HEK293T (cell line): ENCODE measurements at places on chromosomes 4 and X.
A peak's percentile ranks its signal among the peaks of the same experiment; 100 is the strongest.

GRCh38 chr4:5206016-5206790, 154.9 kb downstream of the STK32B start:
- no peak for DNase-seq

DNA sequence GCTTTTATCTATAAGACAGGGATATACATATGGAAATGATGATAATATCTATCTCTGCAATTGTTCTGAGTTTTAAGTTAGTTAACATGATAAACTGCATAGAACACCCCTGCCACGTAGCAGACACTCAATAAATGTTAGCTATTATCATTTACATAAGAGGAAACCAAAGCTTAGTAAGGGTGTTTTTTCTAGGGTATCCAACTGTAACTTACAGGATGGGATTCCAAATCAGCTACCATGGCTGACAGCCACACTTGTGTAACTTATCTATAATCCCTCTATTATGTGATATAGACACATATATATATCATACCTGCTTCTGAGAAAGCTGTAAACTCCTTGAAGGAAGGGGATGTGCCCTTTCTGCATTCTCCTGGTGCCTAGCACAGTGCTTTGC, 1.1 kb upstream of the SPARCL1 start:
- no peak for DNase-seq

- DNase-seq = no peak
Observed at GRCh38 chr4:56619160-56619559, 61.9 kb downstream of the HOPX start.

GRCh38 chrX:46913667-46914066, 1.4 kb downstream of the JADE3 start:
- no peak for DNase-seq

DNA sequence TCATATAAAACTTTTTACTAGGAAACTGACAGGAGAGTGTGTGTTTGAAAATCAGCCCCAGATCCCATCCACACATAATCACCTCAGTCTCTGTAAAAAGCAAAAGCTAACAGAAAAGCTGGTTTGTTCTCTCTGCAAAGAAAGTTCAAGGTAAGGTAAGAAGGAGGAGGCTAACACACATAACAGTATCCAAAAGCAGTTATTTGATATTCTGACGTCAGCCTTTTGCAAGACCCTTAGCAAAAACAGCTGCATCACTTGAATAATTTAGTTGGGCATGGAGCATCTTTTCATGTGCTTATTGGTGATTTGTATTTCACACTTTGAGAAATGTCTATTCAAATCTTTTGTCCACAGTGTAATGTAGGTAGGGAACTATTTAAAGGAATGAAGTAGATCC, 5.5 kb downstream of the TCEAL9 start:
- no peak for DNase-seq

GRCh38 chrX:1599791-1600405, 8.5 kb downstream of the AKAP17A start:
- no peak for DNase-seq

- DNase-seq = no peak
Observed at GRCh38 chr4:139728840-139729239, 63.2 kb downstream of the MGST2 start.

DNA sequence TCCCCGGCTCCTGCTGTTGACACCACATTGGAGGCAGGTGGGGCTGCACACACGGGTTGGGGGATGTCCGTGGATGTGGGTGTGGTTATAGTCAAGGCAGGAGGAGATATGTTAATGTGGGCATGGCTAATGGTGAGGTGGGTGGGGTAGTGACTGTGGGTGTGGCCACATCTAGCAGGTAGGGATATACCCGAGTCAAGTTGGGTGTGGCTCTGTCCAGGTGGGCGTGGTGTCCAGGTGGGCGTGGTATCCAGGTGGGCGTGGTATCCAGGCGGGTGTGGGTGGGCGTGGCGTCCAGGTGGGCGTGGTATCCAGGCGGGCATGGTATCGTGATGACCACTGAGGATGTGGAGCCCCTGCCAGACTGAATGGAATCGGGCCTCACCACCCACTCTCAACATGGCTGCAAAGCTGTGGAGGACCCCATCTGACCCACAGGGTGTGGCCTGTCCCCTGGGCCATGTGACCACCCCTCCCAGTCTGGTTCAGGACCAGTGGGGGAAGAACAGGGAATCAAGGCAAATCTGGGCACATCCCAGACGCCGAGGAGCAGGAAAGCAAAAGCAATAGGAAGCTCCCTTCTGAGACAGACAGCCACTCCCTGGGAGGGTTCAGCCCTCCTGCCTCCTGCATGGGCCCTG, 21.0 kb downstream of the MAN2B2 start:
- peak; percentile 40 for DNase-seq

DNA sequence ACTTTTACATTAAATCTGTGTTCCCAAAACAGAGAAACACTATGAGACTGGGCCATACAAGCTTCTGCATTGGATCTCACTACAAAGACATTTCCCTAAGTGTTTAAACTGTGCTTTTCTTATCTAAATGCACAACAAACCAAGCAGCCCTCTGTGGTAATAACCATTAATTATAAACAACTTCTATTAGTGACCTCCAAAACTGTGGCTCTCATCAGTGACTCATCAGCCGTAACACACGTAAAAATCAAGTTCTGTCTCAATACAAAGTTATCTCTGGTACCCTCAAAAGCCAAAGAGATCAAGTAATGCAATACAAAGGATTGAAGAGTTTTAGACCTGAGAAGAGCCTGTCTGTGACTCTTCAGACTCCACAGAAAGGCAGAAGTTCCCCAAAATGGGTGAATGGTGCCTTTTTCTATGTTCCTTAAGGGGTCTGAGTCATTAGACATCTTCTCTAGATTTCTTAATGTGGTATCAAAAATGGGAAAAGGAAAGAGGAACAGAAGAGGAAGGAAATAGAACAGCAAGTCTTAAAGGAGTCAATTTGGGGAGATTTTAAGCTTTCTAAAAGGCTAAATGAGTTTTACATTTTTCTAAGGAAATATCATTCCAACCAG, 189.8 kb upstream of the PPP1R2C start:
- DNase-seq = no peak

GRCh38 chr4:101074326-101074725, 273.0 kb downstream of the PPP3CA start:
- no peak for DNase-seq

DNA sequence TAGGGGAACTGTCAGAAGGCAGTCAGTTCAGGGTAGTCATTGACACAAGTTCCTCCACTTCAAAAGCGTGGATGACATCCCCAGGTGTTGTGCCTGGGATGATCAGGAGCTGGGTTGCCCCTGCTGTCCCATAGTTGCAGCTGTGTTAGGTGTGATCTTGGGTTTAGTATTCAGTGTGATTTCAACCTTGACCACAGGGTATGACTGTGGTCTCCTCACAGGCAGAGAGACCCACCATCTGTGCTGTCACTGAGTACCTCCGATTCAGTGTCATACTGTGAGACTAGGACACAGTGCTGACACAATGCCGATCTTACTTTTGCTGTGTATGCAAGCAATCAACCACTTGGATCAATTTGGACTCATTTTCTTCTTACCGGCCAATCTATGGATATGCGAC, 25.2 kb downstream of the FOXR2 start:
- DNase-seq = no peak

DNA sequence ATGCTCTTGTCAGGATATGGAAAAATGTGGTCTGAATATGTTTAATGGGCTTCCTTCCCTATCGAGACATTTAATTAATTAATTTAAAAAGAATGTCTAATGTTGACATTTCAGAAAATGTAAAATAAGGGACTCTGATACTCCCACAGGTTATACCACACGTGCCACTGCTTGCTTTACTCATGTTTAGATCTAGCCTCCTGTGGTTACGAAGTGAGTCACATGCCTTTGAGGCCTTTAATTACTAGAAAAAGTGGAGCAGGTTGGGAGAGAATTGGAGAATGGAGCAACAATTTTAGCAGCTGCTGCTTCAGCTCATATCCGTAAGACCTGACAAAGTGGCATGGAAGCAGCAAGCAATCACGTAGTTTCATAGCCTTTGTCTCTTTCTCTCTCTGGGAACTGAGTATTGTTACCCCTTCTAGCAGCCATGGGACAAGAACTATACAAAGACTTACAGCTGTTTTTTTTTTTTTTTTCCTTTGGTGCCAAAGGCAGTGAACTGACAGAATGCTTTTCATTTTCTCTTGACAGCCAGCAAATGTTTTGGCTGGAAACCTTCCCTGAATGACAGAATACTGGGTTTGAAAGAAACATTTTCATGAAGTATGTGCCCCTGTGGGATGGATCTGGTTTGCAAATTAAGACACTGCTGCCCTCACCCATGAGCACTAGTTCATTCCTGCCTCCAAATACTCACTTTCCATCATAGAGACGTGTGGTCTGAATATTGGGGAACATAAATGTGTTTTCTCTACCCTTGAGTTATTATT, 355.1 kb upstream of the PABPC5 start:
- DNase-seq = no peak

- no peak for DNase-seq
Observed at GRCh38 chr4:36870121-36870520, 374.4 kb upstream of the NWD2 start.

DNA sequence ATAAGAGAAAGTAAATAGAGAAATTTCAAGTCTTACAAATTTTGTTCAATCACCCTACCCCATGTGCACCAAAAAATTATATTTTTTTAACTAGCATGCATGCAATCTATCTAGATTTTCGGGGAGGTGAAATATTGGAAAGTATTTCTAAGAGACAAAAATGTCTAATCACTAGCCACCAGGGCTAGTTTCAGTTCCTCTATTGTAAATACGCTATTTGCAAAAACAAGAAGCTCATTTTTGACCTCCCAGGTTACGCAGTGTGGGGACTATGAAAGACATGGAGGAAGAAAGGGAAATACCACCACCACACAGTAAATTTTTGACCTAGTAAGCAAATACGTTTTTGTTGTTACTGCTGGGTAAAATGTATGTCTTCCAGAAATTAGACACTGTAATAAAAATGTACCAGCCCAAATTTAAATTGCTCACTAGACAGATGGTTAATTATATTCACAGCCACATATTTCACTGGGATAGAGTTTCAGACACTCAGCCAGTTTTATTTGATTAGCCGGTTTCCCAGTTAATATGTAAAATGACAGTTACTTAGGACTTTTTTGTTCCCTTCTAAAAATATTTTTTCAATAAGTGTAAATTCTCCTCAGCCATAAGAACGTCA, 2.2 kb downstream of the NEXMIF start:
- DNase-seq = no peak

DNA sequence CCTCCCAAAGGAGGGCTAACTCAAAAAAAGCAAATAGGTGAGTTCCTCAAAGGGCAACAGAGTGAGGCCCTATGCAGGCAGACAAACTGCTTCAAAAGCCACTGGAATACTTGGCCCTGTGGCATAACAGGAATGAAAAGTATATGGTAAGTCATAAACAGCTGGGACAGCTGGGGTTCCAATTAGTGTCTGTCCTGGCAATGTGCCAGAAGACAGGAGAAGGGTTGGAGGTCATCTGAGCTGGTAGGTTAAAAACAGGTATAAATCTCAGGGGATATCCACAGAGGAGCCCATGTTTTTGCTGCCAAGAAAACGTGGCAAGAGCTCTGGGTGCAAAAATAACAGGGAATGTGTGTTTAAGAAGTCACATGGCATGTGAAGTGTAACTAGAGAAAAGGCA, 111.6 kb downstream of the APOOL start:
- DNase-seq = no peak

DNA sequence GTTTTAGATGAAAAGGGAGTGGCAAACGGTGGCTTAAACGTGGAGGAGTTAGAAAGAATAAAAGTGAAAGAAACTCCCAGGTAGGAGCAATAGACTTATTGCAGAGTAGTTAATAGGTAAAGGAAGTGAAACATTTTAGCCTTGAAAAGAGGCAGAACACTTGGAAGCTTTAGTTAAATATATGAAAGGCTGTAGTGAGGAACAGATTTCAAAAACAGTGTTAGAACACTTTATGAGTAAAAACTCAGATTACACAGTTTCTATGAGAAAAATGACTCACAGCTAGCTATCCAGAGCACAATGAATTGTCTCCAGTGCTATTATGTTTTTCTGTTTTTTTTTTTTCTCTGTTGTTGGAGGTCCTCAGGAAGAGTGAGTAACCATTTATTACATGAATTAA, 45.8 kb downstream of the TACR3 start:
- DNase-seq = no peak

GRCh38 chr4:165394275-165394674, 15.5 kb downstream of the CPE start:
- DNase-seq = no peak

- no peak for DNase-seq
Observed at GRCh38 chr4:34512616-34513015, 1731.7 kb downstream of the ARAP2 start.

DNA sequence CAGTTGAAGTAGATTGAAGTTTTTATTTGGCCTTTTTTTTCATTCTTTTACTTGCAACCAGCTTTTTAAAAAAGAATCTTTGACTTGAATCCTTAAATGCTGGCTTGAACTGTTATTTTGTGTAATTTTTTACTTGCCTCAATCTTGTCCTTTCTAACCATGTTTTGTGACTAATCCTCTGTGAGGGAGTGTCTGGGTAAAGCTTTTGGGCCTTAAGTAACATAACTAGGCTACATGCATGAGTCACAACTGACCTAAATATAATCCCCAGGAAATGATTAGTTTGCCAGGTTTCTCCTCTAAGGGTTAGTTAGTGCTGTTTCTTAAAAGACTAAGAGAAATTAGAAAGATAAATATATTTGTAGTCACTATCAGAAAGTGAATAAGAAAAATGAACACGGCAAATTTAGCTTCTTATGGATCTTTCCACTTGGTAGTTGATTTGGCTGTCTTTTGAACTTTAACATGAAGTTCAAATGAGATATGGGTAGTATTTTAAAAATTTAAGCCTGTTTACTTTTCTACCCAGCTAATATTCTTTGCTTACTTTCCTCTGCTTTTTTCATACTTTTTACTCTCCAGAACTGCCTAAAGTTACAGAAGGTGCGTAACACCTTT, 13.0 kb downstream of the EXOC1 start:
- no peak for DNase-seq

DNA sequence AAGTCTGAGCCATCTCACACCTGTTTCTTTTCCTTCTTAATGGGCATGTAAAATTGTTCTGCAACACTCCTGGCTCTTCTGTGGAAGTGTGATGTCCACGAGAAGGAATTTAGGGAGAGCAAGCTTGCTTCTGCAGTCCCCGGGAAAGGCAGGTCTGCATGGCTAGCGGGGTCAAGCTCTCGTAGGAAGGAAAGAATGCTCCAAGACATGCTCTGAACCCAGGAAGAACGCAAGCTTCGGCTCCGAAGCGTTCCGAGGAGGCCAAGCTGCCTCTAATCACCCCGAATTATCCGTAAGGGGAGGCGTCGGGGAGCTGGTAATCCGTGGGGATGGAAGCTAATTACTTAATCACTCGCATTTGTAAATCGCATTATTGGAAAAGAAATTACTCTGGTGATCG, 177.7 kb downstream of the CRLF2 start:
- no peak for DNase-seq

GRCh38 chrX:136936183-136936549, 55.6 kb upstream of the RBMX start:
- DNase-seq = no peak

DNA sequence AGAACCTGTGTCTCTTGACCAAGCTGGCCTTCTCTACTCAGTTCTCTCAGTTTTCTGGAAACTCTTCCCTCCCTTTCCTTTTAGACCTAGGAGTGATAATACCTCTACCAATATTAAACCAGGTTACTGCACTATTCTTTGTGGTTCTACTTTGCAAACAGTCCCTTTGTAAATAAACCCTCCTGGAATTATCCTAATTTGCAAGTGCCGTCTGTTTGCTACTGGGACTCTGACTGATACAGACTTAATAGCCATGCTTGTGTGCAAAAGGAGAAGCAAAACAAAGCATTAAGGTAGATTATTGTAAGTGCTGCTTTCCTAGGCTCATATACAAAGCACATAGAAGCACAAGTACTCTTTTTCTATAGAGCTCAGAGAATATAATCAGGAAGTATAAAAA, 507.0 kb downstream of the INPP4B start:
- no peak for DNase-seq
